Common myeloid progenitor, CD34-positive (primary cell): ENCODE measurements at places on chromosomes 7 and 10.

DNA sequence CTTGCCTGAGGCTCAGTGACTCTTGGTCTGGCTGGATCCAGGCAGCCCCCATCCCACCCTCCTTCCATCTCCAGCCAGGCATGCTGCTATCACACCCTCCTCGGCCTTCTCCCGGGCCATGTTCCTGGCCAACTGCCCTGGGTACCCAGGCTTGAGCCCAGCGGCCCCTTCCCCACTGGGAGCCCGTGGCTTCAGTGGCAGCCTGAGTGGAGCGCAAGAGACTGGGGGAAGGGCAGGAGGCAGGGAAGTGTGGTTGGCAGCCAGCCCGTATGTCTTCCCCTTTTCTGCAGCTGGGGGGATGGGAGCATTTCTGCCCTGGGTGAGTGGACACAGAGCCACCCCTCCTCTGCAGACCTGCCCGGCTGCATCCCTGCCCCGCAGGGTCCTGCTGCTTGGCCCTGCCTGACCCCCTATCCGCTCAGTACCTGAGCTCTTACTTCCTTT lies 148.5 kb downstream of the ARHGAP22 start:
- DNase-seq, result peak; percentile 70

DNA sequence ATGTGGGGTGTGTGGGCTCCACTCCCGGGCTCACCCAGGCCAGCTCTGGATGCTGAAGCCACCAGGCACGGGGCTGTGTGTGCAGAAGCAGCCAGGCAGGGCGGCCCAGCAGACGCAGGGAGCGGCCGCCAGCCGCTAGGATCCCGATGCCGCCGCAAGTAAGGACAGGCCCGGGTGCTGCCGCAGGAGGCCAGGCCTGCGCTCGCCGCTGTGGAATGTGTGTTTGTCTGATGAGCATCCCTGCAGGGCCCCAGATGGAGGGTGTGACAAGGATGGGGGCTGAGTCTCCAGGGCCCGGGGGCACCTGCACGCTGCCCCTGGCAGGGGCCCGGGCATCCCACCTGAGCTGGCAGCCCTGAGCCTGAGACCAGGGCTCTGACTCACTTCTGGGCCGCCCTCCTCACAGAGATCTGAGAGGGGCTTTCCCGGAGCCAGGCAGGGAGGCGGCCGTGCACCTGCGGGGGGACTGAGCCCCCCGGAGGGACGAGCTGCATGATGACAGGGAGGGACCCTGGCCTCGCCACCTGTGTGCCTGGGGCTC lies 101.5 kb downstream of the FOXL3 start:
- no peak for DNase-seq

DNA sequence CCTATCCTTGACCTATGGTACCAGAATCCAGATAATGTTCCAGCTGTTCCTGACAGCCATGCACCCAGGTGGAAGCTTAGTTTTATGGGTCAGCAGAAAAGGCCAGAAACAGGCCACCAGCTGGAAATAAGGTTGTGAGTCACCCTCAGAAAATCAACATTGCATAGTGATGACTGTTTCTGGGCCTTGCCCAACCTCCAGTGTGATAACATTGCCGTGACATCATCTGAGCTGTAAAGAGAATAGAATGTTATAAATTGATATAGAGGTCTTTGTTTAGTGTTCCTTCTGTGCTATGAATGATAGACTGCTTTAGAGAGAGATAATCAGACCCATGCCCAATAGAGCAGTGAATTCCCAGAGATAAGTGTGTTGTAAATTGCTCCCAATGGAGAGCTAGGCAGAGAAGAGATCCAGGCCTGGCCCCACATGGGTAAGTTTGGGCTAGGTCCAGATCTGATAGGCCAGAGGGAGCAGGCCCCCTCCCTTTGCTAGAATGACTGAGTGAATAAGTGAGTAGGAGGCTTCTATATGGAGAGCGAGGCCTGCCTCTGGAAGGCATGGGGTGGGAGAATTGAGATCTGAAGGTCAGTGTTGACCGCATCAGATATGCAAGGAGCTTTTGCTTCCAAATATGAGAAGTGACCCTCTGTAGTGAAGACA lies 14.2 kb upstream of the HPS1 start:
- peak; percentile 60 for DNase-seq

GRCh38 chr10:58241346-58241745 lies 26.3 kb downstream of the IPMK start:
- no peak for DNase-seq

GRCh38 chr7:26489391-26489790 lies 197.7 kb downstream of the SNX10 start:
- no peak for DNase-seq

DNA sequence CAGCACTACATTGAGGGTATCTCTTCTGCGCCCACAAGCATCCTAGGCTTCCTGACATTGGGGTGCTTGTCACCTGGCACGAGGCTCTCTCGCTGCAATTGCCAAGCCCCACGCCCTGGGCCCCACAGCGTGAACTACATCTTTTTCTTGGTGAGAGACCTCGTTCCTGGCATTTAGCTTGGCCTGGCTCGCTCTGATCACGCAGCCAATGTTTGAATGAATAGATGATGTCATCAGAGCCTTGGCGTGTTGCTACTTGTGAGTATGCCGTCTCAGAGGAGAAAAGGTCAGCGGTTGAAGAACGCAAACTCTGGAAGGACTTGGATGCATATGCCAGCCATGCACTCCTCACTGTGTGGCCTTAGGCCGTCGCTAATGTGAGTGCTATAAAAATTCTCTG lies 150.2 kb upstream of the AUTS2 start:
- DNase-seq, result no peak

GRCh38 chr7:4745971-4746919 lies 29.2 kb upstream of the AP5Z1 start:
- DNase-seq, result peak; percentile 81

DNA sequence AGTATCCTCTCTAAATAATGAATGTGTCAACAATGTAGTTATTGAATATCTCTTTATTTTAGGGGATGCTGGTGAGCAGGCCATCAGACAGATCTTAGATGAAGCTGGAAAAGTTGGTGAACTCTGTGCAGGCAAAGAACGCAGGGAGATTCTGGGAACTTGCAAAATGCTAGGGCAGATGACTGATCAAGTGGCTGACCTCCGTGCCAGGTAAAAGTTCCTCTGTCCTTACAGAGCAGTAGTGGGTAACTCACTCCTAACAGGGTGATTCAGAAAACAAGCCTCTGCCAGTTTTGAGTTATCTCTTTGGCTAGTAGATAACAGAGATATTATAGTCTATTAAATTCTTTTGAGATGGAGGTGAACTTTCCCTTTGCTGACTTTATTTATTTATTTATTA lies 67.3 kb downstream of the AP3M1 start:
- no peak for DNase-seq

GRCh38 chr7:12961910-12962480 lies 274.6 kb downstream of the ARL4A start:
- no peak for DNase-seq

DNA sequence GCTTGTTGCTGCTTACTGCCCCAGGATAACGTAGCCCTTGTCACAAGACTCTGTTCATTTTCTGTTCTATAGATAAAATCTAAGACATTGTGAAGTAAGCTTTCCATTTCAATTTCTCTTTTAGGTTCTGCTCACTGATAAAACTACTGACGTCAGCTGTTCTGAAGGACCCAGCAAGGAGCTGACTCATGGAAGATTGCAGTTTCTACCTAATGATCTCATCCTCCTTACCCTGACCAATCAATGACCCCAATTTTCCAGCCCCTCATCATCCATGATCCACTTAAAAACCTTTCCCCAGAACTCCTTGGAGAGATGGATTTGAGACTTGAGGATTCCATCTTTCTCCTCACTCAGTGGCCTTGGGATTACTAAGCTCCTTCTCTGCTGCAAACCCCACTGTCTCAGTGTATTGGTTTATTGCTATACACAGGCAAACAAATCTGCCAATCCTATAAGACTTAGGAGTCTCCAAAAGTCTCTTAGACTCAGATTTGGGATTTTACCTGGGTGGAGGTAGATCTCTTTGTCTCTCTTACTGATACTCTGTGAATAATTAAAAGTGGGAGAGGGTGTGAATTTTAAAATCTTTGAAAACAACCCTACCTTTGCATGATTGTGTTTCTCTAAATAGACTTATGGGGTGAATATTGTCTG lies 109.2 kb upstream of the TRIM24 start:
- DNase-seq, result peak; percentile 29

DNA sequence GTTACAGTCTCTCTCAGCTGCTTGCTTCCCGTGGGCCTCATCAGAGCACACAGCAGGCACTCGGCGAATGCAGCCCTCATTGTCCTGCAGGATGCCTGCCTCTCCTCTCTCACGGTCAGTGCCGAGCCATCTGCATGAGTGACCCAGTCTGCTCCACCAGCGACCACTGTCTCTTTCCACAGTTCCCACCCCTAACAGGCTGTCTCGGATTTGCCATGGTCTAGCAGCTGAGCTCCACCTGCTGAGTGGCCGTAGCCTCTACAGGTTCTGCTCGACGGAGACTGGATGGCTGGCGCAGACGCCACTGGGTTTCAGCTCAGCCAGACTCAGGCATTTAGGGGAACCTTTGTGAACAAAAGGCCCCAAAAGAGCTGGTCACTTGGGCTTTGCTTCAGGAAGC lies 209.4 kb upstream of the FOXK1 start:
- no peak for DNase-seq

GRCh38 chr7:46385662-46386309 lies 464.7 kb upstream of the IGFBP3 start:
- no peak for DNase-seq

DNA sequence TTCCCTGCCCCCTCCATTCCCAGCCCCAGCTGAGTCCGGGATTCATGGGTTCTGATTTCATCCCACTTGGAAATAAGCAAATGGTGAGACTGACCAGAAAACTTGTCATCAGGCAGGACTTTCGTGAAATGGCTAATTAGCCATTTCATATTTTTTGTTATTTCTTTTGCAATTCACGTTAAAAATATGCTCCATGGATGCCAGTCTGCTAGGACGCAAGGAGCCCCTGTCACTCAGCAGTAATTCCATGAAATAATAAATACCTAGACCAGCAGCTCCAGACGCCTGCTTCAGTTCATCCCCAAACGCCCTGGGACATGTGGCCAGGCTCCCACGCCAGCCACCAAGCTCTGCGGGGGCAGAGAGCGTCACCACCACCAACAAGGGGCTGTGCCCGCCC lies 111.0 kb downstream of the TRIL start:
- no peak for DNase-seq

DNA sequence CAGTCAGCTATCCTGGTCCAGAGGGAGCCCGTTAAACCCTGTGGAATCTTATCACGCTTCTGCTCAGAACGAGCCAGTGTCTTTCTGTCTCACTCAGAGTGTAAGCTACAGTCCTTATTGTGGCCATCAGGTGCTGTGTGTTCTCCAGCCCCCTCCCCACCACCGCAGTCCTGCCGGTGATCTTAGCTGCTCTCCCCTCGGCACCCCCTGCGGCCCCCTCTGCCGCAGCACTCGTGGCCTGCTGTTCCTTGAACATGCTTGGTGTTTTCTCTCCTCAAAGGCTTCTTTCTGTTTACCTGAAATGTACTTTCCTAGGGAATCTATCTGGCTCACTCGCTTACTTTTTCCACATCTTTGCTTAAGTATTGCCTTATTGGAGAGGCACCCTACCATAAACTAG lies 38.2 kb upstream of the TMEM236 start:
- no peak for DNase-seq

DNA sequence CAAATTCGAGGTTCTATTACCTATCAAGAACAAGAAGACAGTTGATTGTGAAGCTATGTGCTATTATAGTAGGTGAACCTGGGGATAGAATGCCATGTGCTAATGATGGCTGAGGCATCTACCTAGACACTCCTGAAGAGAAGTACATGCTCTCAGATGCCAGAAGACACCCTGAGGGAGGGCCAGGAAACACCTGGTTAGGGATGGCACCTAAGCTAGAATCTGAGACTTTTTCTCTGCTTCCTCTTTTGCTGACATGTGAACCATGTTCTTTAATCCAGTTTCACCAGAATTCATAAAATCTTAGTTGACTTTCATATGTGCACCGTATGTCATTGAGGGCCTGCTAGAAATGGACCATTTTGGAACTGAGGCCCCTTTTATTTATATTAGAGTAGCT lies 242.8 kb downstream of the GPR158 start:
- no peak for DNase-seq

GRCh38 chr10:69475433-69475830 lies 24.2 kb downstream of the TSPAN15 start:
- DNase-seq, result no peak

DNA sequence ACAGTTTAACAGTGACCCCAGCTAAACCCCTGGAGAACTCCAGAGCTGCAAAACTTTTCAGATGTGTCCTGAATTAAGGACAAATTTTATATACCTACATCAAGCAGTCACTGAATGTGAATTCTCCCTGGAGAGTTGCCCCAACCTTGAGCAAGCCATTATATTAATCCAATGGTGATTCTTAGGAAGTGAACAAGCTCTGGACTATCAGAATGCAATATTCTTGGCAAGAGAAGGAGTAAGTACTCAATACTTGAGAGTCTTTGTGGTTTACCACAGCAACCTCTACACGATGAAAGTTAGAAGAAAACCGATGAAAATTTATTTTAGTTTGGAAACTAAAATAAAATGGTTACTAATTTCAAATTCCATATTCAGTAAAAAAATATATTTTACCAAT lies 19.3 kb upstream of the ZNF365 start:
- DNase-seq, result no peak

- DNase-seq, result no peak
Measured at GRCh38 chr7:19675816-19676215, 33.0 kb downstream of the POLR1F start.

- no peak for DNase-seq
Measured at GRCh38 chr7:102188746-102189145, 97.9 kb upstream of the SH2B2 start.

GRCh38 chr10:123855008-123855684 lies 36.5 kb downstream of the CPXM2 start:
- no peak for DNase-seq

DNA sequence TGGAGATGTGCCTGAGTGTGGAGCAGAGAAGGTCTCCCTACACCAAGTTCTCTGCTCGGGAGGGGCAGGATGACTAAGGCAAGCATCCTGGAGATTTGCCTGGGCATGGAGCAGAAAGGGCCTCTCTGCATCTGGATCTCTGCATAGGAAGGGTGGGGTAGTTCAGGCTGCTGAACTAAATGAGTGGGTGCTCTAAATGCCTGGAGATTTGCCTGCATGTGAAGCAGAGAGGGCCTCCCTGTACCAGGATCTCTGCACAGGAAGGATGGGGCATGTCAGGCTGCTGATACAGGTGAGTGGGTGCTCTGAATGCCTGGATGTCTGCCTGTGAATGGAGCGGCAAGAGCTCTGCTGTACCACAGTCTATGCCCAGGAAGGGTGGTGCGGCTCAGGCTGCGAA lies 680.7 kb downstream of the SUGCT start:
- no peak for DNase-seq

DNA sequence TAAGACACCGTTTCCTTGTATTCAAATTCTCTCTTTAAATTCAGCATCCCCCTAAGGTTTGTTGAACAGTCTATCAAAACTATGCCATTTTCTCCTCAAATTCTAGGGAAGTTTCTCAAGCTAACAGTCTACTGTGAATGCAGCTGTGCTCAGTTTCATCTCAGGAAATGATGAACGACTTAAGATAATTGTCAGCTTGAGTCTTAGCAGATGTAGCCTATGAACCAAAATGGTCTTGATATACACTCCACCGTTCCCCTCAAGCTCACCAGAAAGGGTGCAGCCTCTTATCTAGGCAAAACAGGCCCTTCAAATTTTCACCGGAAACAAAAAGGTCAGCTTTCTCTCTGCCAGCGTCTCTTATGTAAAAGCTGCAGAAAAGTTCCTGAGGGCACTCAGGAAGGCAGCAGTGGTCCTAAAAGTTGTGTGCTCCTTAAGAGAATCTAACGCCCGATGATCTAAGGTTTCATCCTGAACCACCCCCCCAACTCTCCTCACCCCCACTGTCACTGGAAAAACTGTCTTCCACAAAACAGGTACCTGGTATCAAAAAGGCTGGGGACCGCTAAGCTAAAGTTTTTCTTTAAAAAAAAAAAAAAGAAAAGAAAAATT lies 2.1 kb downstream of the DNAJC9 start:
- DNase-seq, result peak; percentile 65

- DNase-seq, result no peak
Measured at GRCh38 chr10:82683945-82684344, 809.0 kb downstream of the NRG3 start.
